ENCODE measurements at places on chromosomes 2 and 18.

DNA sequence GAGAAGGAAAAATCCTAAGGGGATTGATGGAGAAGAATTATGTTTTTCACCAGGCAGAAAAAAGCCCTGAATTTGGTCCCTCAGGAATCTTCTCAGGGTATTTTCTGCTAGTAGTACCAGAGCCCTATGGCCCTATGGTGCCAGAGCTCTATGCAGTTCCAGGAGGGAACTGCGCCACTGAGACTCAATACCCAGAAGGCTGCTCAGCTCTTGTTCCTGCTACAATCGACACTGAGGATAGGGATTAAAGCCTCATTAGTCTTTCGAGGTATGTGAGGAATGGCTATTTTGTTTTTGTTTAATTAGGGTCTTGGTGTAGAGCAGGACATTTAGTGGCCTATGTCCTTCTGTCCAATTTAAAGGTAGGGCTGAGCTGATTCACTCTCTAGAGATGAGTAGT, 21.7 kb upstream of the PPP3R1 start:
- DNase-seq = no peak

GRCh38 chr2:132703396-132703795, 33.4 kb upstream of the LYPD1 start:
- DNase-seq = no peak

DNA sequence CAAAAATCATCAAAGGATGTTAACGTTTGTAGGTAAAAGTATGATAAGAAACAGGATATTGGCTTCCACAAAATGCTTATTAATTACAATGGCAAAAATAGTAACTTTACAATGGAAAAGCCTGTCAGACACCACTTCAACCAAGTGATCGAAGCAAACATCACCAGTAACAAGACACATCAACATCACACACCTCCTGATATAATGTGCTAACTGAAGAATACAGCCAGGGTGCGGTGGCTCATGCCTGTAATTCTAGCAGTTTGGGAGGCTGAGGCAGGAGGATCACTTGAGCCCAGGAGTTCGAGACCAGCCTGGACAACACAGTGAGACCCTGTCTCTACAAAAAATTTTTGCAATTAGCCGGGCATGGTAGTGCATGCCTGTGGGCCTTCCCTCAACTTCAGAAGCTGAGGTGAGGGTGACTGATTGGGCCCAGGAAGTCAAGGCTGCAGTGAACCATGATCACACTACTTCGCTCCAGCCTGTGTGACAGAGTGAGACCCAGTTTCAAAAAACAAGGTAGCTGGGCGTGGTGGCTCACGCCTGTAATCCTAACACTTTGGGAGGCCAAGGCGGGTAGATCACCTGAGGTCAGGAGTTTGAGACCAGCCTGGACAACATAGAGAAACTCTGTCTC, 15.0 kb downstream of the MGAT4A start:
- DNase-seq = no peak

- DNase-seq = no peak
Observed at GRCh38 chr2:235234736-235235135, 259.1 kb upstream of the AGAP1 start.

DNA sequence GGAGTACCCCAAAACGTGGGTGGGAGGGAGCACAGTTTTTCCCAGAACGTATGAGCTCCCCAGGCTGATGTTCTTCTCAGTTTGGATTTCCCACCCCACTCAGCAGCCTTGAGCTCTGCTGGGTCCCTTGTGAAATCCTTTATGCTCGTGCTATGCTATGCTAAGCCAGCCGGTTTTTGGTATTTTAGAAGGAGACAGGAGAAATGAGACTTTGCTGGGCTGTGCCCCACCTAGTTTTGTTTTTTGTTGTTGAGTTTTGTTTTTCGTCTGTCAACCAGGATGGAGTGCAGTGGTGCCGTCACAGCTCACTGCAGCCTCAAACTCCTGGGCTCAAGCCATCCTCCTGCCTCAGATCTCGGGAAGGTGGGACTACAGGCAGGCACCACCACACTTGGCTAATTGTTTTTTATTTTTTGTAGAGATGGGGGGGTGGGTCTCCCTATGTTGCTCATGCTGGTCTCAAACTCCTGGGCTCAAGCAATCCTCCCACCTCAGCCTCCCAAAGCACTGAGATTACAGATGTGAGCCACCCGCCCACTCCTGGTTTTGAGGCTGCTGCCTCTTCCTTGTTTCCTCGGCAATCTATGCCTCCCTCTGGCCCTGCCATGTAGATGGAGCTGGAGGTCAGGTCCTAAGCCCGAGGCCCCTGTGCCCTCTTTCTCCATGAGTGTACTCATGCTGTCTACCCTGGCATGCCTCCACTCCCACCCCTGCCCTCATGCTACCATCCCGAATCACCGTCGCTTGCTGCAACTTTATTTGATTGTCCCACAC, 17.5 kb upstream of the MGAT4A start:
- DNase-seq = no peak

- DNase-seq = no peak
Observed at GRCh38 chr2:15738225-15738546, 146.5 kb downstream of the DDX1 start.

GRCh38 chr2:224984637-224985036, 57.6 kb downstream of the DOCK10 start:
- DNase-seq = no peak

GRCh38 chr2:15275346-15275745, 285.8 kb downstream of the NBAS start:
- DNase-seq = no peak

GRCh38 chr2:161947406-161947805, 126.6 kb downstream of the DPP4 start:
- no peak for DNase-seq

- no peak for DNase-seq
Observed at GRCh38 chr2:143121079-143121478, 8.1 kb upstream of the ARHGAP15 start.

DNA sequence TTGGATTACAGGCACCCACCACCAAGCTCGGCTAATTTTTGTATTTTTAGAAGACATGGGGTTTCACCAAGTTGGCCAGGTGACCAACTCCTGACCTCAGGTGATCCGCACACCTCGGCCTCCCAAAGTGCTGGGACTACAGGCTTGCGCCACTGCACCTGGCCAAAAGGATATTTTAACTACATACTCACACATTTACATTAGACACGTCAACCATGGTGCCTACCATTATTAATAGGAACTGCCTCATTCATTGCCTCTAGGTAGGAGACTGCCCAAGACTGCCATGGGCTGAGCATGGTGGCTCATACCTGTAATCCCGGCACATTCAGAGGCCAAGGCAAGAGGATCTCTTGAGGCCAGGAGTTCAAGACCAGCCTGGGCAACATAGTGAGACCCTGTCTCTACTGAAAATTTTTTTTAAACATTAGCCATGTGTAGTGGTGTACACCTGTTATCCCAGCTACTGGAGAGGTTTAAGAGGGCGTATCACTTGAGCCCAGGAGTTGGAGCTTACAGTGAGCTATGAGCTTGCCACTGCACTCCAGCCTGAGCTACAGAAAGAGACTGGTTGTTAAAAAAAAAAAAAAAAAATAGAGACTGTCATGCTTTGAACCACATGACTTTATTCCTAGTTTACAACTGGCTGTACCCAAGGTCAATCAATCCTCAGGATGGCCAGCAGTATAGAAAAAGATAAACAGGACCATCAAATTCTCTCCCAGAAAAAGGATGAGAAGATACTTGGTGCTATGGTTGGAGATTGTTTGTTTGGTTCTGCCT, 31.1 kb upstream of the EPC2 start:
- no peak for DNase-seq

GRCh38 chr18:56172527-56172926, 465.9 kb downstream of the TXNL1 start:
- DNase-seq = no peak

- DNase-seq = no peak
Observed at GRCh38 chr2:7555260-7555659, 638.0 kb downstream of the RNF144A start.

DNA sequence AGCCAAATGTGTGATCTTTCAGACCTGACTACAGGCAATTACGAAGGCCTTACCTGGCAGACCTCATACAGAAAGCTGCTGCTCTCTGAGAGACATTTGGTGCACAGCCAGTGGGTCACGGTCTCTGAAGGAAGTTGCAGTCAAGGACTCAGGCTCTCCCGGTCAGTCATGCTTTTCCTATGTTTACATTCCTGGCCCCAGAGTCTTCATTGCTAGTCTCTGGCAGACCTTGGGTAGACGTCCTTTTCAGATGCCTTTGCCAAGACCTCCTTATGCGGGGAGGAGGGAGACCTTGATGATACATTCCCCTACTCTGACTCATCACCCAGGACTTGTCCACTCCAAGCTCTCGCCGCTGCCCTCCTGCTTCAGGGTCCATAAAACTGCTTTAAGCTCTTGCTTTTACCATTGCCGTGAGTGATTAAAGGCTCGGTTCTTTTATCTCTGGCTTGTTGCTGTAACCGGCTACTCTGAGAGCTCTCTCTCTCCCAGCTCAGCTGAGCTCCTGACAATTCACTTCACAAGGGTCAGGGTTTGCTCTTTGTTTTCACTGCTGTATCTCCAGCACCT, 62.0 kb upstream of the SLC35F5 start:
- DNase-seq = peak; percentile 54

DNA sequence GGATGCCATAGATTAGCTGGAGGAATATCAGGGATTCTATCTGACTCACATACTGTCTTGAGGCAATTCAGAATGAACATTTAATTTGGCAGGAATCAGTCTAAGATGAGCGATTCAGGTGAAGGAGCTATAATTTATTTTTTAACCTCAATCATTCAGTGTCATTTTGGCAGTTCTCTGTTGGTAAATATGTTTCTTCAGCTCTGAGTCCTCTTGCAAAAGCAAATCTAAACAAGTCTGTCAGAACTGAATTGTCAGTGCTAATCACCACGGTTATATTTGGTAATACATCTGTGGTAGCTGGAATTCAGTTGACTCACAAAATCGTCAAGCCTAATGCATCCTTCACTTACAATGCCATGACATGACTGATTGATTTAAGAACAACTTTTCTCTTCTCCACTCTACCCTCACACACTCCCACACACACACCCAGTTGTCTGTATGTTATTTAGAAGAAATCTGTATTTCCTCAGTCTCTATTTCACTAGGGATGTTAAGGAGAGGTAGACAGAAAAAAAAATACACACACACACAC, 516.6 kb upstream of the NXPH2 start:
- no peak for DNase-seq

- DNase-seq = no peak
Observed at GRCh38 chr2:175844169-175844568, 157.9 kb downstream of the LNPK start.

DNA sequence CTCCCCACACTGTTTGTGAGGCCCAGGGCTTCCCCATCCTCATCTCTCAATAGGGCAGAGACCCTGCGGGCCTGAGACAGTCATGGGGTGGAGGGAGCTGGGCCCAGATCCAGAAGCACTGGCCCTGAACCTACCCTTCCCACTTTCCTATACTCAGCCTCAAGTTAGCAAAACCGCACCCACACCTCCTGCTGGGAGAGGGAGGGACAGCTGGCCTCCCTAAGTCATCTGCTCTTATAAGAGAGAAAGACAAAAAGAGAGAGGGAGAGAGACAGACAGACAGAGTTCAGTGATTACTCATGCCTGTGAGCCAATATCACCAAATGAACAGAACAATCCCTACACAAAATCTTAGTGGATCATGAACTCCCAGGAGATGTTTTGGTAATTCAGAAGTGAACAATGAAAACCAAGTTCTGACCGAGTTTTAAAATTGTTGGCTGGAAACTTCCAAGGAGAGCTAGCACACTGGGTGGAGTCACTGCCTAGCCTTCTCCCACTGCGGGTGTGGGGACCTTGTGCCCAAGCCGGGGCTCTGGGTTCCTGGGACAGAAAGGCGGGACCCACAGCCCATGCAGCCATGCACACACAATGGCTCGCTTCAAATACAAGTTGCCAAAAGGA, 130.5 kb downstream of the PXDN start:
- no peak for DNase-seq

DNA sequence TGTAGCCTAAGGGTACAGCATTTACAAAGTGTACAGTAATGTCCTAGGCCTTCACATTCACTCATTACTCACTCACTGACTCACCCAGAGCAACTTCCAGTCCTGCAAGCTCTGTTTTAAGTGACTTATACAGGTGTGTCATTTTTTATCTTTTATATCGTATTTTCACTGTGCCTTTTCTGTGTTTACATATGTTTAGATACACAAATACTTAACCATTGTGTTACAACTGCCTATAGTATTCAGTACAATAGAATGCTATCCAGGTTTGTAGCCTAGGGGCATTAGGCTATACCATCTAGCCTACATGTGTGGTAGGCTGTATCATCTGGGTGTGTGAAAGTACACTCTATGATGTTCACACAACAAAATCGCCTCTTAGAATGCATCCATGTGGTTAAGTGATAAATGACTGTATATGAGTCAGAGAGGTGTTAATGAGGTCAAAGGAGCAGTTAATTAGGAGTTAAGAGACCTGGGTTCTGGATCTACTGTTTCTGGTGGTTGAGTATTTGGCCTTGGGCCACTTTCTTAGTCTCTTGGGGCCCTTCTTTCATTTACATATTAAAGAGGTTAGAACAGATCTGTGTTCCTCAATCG, 149.1 kb downstream of the GREB1L start:
- DNase-seq = no peak

DNA sequence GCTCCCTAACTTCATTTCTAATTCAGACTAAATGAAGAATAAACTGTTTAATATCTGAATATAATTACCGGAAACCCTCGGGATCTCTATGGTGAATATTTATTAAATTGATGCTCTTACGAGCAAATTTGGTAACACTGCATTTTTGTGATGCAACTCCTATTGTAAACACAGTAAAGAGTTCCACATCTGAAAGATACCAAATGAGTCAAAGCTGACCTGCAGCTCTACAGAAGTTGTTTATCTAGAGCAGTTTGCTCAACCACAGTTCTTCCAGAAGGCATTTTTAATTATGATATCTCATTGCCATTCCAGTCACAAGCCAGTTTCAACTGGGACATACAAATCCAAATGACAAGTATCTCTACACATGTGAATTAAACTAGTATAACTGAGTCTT, 129.7 kb downstream of the PKP4 start:
- DNase-seq = no peak

DNA sequence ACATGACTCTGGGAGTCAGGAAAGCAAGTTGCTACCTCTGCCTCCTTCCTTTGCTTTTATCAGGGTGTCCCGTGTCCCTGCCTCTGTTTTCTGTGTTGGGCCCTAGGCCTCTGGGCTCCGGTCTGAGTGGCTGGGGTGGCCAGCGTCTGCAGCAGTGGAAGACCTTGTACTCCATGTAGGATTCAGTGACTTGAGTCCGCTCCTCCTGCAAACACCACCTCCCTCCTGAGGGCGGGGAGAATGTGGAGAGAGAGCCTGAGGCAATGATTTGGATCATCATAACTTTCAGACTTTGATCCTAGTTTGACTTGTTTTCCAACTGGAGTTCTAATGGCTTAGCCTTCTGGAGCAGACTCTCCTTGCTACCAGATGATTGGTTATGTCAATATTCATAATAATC, 30.8 kb downstream of the ATP6V1C2 start:
- no peak for DNase-seq
